ENCODE measurements at places on chromosomes 5 and 9.

- peak; percentile 76 for DNase-seq
These were observed 198.7 kb upstream of the MPDZ start for GRCh38 chr9:13478160-13478559.

DNA sequence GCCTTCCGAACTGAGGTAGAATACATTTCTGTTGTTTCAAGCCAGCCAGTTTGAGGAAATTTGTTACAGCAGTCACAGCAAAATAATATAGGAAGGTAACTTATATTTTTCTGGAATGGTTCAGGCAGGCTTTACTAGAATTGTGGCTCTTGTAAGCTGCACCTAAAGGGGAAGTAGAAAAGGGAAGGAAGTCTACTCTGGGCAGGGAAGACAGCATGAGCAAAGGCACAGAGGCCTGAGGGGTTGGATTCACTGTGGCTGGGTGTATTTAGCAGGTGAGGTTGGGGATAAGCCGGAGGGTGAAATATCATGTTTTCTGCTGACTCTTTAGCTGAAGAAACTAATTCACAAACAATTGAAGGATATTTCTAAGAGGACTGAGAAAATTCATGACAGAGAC, 183.5 kb downstream of the GAS1 start:
- no peak for DNase-seq

DNA sequence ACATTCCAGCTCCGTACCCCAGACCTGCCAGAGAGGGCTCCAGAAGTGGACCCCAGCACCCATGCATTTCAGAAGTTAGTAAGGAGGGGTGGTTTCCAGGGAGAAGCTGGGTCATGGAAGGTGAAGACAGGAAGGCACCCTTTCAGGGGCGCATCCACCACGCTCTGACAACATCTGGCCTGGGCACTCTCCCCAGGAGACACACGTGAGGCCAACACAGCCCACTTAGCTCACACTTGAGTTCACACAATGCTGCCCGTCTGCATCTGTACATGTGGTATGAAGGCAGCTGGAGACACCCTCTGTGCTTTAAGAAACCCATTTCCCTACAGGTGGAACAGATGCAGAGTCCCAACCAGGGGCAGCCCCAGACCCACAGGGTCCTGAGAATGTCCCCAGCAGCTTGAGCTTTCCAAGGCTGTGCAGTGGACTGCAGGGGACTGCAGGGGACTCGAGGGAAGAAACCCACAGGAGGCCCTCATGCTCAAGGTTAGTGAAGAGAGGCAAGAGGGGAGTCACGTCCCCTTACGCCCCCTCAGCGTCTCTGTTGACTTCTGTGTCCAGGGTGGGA, 326.8 kb upstream of the IRX1 start:
- DNase-seq = no peak

DNA sequence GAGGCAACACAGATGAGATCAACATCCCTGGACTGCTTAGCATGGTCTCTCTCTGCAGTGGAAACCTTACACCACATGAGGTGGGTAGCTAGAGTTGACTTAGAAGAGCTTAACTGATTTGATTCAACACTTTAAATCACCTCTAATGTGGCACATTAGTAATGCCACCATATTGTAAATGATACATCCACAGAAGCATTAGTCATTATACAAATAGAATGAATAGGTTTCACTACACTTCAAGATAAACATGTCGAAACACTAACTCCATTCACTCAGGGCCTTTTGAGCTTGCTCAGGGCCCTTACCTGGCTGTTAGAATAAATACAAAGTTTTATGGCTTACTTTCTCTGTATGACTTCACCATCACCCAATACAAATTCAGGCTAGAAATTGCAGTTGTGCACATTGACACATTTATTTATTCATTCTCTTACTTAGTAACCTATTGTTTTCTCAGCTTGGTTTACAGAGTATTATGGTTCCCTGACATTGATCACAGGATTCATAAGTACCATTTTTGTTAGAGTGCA, 9.3 kb upstream of the SMAD5 start:
- no peak for DNase-seq

GRCh38 chr5:115666023-115666422, 40.2 kb upstream of the TMED7 start:
- DNase-seq = no peak

- DNase-seq = peak; percentile 53
These were observed 173.8 kb downstream of the ACTL7B start for GRCh38 chr9:108681851-108682590.

GRCh38 chr9:113543982-113544303, 80.4 kb downstream of the RGS3 start:
- no peak for DNase-seq

GRCh38 chr5:145244788-145245187, 590.4 kb downstream of the PRELID2 start:
- DNase-seq = peak; percentile 18

- peak; percentile 57 for DNase-seq
These were observed 43.1 kb downstream of the BOD1 start for GRCh38 chr5:173573126-173573960.

Measured in fibroblast of skin of abdomen (primary cell).